ENCODE measurements at places on chromosomes 5 and 9. TPM values are rescaled to one million over a fixed set of nuclear protein-coding genes. Genes with fewer than 3 reads are reported as not detected.

DNA sequence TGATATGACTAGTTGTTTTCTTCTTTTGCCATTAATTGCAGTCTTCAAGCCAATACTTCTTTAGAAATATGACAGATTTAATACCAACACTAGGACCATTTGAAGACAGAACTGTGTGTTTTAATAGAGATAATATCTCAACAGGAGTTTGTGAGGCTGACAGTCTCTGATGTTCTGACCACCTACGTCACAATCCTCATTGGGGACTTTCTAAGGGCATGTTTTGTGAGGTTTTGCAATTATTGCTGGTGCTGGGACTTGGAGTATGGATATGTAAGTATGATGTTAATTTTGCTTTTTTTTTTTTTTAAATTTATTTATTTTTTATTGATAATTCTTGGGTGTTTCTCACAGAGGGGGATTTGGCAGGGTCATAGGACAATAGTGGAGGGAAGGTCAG, 147.6 kb downstream of the ALDH1A1 start:
- no peak for DNase-seq

The CSF1R gene
- not detected for total RNA-seq

DNA sequence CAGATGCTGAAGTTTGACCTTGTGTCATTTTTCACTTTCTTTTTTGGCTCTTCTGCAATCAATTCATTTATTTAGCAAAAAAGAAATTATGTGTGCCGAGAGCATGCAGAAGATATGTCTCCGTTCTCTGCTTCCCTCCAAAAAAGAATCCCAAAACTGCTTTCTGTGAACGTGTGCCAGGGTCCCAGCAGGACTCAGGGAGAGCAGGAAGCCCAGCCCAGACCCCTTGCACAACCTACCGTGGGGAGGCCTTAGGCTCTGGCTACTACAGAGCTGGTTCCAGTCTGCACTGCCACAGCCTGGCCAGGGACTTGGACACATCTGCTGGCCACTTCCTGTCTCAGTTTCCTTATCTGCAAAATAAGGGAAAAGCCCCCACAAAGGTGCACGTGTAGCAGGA, 2.4 kb downstream of the FGFR4 start:
- DNase-seq = no peak

DNA sequence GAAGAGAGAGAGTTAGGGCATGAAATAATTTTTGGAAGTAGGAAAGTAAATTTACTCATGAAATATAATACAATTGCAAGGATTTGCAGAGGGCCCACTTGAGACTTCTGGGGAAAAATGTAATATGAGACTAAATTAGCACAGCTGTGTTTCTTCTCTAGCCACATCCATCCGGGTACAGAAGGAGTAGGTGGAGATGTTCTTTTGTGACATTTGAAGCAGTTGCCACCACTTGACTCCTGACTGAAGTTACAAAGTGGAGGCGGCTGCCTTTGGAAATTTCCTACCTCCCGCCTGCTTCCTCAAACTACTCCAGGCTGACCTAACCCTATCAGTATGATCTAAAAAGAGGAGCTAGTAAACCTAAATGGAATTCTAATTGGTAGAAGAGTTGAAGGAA, 58.1 kb upstream of the SHISAL2B start:
- DNase-seq = no peak

DNA sequence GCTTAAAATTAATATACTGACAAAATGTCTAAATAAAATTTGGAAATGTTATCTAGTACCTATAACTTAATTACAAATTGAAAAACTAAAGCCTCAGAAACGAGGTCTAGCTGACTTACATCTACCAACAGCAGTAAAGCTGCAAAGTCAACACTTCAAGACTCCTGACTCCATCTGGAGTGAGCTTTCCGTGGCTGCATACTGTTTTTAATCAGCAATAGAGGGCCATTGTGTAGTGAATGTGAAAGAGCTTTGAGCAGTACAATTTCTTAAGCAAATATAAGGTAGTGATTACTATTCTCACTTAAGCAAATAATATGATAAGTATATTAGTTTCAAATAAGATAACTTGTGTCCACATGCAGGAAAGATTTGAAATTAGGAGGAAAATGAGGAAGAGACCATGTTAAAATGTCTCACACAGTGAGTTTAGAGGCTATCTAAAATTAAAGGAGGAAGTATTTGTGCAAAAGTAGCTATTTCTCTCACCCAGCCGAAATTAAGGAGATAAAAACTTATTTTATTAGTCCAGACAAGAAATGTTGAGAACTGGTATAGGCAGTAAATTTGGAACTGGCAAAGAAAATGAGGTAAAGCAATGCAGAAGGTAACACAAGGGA, 6.4 kb downstream of the SPINK6 start:
- DNase-seq = no peak

The FBP2 gene
- not detected for total RNA-seq

The CDX1 gene
- total RNA-seq = 0.22 TPM

GRCh38 chr5:93476251-93476742, 104.7 kb downstream of the NR2F1-AS1 start:
- DNase-seq = no peak

DNA sequence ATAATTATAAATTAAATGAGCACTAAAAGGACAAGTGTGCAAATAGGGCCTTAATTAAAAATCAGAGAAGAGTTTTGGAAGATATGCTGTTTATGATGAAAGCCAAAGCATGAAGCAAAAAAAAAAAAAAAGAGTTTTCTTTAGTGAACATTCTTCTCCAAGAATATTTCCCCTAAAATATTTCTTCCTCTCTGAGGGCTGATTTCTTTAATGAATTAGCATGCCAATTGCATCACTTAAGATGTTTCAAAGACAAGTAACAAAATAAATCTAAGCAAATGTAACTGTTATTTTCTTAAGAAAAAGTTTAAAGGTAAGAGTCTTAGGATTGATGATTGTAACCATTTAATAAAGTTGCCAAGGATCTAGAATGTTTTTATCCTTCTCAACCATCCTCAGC, 81.6 kb upstream of the MPDZ start:
- DNase-seq = no peak

The PCDHGB4 gene
- total RNA-seq = 3.8 TPM

DNA sequence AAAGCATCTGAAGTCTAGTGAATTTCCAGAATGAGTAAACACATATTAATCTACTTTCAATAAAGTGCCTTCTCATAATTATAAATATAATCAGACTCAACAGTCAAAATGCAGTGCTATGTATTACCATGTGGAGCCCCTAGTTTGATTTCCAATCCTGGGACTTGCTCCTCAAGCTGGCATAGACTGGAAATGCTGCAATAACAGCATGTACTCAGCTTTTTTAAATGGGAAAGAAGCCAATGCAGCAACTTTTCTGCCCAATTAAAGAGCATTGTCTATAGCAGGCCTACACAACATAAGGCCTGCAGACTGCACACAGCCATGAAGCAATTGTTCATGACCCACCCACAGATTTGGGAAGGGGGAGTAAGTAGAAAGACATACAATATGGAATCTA, 103.2 kb downstream of the NR2F1-AS1 start:
- no peak for DNase-seq

DNA sequence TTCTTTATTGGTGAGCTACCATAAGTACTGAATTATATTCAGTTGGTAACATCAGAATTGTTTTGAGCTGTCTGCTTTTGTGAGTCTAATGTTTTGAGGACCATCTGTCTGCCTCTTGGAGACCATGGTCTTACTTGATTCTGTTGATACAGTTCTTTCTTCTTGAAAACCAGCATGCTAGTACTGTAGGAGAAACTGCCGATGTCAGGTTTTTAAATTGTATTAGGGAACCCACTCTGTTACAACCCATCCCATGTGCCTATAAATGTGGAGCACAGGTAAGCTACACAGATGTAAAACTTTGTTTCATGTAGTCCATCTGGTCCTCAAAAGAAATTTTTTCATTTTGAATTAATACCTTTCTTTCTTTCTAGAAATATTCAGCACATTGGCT, 103.4 kb upstream of the DMRTA1 start:
- DNase-seq = no peak

GRCh38 chr9:112680731-112681402, 37.0 kb downstream of the INIP start:
- peak; percentile 43 for DNase-seq

DNA sequence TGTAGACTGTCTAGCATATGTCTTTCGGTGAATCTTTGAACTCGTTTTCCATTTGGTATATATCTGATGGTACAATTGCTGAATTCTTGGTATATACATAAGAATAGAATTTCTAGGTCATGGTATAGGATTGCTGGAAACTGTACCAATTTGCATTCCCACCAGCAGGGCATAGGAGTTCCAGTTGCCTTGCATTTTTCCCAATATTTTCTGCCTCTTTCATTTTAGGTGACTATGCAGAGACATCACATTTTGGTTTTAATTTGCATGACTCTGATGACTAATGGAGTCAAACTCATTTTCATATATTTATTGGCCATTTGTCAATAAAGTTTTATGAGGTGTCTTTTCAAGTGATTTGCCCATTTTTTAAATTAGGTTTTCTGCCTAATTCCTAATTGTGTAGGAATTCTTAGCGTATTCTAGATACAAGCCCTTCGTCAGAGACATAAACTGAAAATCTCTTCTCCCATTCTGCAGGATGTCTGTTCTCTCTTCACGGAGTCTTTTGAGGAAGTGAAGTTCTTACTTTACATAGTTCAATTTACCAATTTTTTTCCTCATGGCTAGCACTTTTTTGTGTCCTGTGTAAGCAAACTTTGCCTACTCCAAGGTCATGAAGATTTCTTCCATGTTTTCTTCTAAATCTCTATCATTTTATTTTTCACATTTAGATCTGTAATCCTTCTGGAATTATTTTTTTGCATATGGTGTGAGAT, 28.9 kb upstream of the PDCD1LG2 start:
- no peak for DNase-seq

DNA sequence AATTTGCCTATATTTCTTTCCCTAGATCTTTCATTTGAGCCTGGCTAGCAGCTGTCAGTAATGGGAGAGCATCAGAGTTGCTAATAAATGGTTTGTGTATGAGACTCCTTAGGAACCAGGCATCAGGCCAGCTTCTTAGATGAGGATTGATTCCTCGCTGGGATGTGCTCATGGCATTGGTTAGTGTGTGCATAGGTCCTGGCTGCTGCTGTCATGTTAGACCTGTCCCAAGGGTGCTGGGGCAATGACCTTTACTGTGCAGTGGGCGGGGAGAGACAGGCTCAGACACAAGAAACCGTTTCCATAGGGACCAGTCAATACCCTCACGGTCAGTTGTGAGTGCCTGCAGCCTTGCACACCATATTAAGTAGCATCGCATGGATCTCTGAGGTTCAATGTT, 112.3 kb upstream of the NR3C1 start:
- DNase-seq = no peak

The SLC36A3 gene
- not detected for total RNA-seq

- DNase-seq = no peak
Observed at GRCh38 chr5:76469656-76470290, 66.7 kb downstream of the IQGAP2 start.

DNA sequence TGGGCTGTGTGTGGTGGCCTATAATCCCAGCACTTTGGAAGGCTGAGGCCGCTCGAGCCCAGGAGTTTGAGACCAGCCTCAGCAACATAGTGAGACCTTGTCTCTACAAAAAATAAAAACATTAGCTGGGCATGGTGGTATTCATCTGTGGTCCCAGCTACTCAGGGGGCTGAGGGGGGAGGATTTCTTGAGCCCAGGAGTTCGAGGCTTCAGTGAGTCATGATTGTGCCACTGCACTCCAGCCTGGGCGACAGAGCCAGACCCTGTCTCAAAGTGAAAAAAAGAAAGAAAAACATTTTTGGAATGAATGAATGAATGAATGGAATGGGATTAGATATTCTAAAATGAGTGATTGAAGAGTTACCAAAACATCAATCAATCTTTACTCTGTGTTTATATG, 85.8 kb downstream of the FGF1 start:
- no peak for DNase-seq

- DNase-seq = no peak
Observed at GRCh38 chr5:849651-850301, 1.0 kb downstream of the ZDHHC11 start.

GRCh38 chr5:143314659-143315058, 88.8 kb downstream of the NR3C1 start:
- DNase-seq = no peak

The MLANA gene
- total RNA-seq = not detected

The TLX3 gene
- not detected for total RNA-seq

The PCDHB7 gene
- 0.52 TPM for total RNA-seq

GRCh38 chr5:171823269-171823668, 37.7 kb downstream of the SMIM23 start:
- DNase-seq = no peak

DNA sequence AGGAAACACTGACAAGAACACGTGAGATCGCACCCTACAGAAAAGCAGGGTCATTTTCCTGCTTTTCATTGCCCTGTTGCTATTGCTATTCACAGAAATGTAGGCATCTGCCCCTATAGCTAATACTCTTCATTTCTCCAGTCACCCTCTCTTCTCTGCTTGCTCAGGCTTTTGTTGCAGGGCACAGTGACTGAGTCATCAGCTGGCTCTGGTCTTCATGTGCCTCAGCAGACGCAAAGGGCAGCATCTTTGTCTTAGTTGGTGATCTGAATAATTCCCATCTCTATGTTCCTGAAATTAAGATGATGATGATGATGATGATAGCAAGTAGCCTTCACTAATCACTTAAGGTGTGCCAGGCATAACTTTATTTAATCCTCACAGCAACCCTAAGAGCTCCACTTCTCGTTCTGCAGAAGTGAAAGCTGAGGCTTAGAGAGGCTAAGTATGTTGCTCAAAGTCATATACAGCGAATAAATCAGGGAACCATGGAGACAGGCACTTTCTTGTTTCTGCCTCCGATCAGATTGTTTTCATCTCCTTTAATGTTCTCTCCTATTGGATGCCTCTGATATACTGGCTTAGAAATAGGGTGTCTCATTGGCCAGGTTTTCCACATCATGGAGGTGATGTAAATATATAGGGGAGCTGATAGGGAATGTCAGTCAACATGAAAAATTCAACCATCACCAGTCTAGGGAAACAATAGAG, 133.0 kb upstream of the STK32A start:
- no peak for DNase-seq

DNA sequence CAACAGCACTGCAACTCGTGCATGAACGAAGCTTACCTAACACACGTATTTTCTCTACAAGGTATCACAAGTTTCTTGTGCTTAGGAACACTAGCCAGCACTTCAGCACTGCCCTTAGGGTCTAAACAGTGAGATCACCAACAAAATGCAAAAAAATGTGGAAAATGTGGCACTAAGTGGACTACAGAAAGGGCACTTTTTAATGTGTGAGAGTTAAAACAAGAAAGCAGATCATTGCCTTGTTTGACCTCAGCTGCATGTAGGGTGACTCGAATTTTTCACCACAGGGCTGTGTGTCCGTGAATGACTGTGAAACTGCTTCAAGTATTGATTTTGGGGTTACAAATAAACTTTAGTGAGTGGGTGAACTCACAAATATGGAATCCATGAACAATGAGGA, 90.5 kb downstream of the MARCHF3 start:
- no peak for DNase-seq
